Hepatic stellate cell (primary cell): ENCODE measurements at places on chromosomes 4 and X.

- DNase-seq: no peak
Measured at GRCh38 chrX:132425744-132426318, 63.0 kb downstream of the MBNL3 start.

DNA sequence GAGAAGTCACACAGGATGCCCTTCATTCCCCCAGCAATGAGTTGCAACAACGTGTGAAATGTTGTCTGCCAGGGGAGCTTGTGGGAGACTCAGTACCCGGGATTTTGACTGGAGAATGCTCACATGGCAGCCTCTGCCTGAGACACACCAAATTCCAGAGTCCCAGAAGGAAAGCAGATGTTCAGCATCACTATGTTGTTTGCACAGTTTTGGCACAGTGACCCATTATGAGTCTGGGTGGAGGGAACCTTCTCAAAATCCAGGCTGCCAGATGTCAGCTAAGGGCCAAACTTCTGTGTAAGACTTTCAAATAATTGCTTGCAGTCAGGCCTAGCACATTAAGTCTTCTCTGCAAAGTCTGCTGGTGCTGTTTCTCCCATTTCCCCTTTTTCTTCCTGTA is 1029.7 kb upstream of the TENM3 start:
- DNase-seq: no peak

DNA sequence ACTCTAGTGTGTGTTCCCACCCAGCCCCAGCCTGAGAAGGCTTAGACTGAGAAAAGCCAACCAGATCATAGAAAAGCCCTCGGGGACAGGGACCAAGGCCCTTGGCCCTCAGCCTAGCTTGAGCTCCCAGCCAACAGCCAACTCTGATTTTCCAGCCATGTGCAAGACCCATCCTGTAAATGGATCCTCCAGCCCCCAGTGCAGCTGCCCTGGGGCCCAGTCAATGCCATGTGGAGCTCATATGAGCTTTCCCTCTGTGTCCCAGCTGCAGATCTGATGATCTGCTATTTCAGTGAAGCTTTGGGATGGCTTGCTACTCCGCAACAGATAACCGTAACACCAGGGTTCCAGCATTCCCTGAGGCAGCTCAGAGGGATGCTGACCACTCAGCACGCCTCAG is 40.5 kb upstream of the CDKN2AIP start:
- DNase-seq: no peak

GRCh38 chrX:39580043-39580442 is 517.7 kb downstream of the BCOR start:
- no peak for DNase-seq

- DNase-seq: no peak
Measured at GRCh38 chr4:47510506-47511143, 25.6 kb downstream of the ATP10D start.

GRCh38 chr4:112279882-112280315 is 5.8 kb downstream of the TIFA start:
- no peak for DNase-seq

DNA sequence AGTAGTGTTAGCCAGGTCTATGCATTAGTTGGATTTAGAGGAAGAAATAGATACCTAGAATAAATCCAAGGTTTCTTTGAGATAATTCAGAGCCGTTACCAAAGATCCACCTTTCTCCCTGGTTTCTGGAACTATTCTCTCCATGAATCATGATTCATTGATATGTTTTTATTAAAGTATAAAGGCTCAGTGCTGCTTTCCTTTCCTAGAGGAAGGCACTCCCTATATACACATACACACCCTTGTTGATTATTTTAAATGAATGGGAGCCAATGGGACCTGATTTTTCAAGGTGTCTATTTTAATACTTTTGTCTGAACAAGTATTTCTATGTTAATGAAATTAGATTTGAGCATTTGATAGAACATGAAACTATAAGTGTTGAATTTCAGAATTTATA is 146.8 kb upstream of the SPRY1 start:
- no peak for DNase-seq

DNA sequence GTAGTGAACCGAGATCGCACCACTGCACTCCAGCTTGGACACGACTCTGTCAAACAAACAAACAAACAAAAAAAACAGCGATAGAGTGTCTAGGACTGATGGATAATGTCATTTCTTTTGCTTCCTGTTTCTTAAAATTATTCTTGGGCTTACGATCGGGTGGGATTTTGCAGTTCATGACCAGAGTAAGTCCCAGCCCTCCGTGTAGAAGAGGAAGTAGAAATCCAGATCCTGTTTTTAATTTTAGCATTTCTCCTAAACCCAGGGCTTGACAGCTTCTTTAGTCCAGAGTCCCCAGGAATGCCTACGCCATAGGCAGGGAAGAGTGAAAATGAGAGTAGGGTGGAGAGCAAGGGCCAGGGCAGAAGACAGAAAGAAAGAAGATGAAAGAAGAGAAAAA is 94.3 kb downstream of the HPRT1 start:
- DNase-seq: no peak

DNA sequence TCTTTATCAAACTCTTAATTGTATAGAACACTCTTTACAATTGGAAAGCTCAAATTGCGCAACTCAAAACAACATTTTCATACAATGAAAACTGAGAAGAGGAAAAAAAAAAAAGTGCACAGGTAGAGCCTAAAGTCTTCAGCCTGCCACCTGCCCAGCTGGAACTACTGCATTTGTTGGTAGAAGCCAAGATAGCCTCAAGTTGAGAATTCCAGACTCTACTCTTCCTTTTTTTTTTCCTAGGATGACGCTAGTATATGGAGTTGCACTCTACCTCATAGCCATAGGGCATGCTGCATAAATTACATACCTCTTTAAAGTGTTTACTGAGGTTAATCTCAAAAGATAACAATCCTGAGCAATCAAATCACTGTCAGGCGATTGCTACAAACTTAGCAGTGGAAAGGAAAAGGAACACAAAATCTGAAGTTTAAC is 13.6 kb downstream of the ABCG2 start:
- no peak for DNase-seq

DNA sequence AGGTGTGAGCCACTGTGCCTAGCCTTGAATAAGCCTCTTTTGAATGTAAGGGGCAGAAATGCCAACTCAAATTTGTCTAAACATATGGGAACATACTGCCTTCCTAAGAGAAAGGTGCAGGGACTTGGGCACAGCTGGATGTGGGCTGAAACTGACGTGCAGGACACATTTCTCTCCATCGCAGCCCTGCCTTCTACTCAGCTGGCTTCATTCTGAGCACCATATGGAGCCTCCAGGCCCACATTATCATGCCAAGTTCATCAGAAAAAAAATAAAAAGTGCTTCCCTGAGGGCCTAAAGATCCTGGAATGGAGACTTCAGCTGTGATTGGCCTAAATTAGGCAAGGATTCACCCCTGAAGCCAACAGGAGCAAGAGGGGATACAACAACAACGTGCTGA is 386.2 kb downstream of the RAB28 start:
- no peak for DNase-seq

DNA sequence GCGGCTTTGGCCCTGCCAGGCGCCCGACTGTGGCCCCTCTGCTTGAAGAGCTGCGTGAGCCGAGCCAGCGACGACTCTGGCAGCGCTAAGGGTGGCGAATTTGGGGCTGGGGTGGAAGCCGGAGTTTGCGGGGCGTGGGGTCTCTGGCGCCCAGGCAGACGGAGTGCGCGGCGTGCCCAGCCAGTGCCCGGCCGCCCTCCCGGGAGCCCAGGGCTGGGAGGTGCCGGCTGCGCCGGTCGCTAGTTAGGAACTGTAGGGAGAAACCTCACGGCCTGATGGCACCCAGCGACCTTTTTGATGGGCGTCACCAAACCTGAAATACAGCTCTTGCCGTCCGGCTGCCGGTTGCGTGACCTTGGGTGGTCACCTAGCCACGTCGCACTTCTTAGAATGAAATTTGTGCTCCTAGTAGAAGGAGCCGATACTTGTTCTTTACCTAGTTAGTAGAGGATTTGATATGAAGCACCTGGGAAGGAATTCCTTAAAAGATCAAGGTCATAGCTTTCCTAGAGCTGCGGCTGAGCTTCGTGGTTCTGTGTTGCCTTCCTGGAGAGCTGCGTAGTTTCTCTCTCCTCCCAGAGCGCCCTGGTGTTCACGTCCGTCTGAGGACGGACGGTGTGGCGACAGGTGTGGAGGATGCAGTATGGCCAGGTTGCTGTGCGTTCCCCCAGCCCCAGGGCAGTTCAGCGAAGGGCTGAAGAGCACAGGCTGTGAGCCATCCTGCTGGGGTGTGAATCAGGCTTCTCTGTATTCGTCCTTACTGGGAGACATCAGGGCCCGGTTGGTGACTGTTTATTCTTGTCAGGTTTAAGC is 680 bp downstream of the MAEA start:
- DNase-seq: no peak

- no peak for DNase-seq
Measured at GRCh38 chr4:57278780-57279179, 168.6 kb upstream of the IGFBP7 start.

DNA sequence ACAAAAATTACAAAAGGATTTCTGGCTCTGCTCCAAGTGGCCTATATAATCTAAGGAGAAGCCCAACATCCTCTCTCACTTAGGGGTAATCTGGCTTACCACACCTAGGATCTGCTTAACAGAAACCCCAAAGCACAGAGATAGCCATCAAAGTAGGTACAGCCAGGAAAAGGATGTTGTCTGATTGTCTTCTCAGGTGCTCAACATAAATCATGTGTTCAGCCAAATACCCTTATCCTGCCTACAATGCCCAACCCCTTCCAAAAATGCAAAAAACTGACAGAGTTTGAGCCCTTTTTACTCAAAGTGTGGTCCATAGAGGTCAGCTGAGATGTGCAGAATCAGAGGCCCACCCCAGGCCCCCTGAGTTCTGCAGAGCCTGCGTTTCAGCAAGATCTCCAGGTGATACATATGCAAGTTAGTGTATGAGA is 53.9 kb downstream of the PPM1K start:
- DNase-seq: no peak

DNA sequence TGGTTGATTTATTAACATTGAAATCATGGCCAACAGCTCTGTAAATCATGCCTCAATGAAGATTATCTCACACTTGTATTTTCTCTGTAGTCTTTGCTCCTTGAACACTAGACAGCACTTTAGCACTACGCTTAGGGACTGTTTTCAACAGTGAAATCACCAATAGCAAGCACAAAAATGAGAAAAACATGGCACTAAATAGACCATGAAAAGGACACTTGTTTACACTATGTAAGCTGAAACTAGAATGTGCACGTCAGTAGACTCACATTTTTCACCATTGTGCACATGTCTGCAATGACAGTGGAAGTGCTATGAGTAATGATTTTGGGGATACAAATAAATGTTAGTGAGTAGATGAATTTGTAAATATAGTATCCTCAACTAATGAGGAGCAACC is 3.1 kb downstream of the BMP2K start:
- no peak for DNase-seq

DNA sequence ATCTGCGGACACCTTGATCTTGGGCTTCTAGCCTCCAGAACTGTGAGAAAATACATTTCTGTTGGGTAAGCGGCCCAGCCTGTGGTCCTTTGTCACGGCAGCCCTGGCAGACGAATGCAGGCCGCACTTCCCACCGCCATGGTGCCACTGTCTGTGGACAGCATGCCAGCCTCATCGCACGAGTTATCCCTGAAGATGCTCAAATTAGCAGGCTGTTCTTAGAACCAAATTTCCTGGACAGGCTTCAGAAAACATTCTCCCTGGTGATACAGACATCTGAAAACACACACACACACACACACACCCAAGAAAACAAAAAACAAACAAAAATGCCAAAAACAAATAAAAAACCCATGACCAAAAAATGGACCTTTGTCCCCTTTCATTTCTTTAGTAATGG is 343.5 kb upstream of the GATB start:
- no peak for DNase-seq

GRCh38 chr4:11529625-11530201 is 101.0 kb upstream of the HS3ST1 start:
- peak; percentile 37 for DNase-seq
